Lung (tissue), 17 donors: ENCODE measurements at places on chromosomes 11 and 22.

DNA sequence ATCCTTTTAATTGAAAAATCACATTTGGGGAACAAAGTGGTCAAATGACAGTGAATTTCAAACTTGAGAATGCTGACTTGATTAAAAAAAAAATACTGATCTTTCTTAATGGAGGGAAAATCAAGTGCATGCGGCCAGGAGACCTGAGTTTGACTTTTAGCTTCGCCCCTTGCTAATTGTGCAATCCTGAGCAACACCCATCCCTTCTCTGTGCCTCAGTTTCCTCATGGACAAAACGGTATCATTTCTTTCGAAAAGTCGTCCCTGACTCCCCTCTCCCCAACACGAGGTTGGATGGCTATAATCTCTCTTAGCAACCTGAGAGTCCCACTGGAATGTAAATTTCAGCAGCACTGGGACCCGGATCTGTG is 959 bp upstream of the FJX1 start:
- DNase-seq, result no peak

DNA sequence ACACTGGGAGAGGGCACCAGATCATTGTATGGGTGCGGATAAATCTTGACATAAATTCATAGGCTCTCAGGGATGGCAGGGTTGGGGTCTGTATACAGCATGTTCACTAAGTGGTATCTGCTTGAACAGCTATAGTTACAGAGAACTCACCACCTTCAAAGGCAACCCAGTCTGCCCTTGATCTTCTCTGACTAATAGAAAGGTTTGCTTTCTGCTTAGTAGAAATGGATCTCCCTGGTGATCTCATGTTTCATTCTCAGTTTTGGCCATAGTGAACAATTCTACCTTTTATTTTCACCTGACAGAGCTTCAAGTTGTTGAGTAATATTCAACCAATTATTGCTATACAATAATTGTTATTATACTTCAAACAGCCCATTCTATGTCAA is 32.4 kb downstream of the CNTF start:
- DNase-seq, result no peak

- no peak for DNase-seq
Observed at GRCh38 chr22:40541300-40541699, 95.2 kb downstream of the MRTFA start.

- peak; percentile 94 for DNase-seq
Observed at GRCh38 chr11:76207642-76208401, 1.5 kb upstream of the WNT11 start.

- DNase-seq, result peak; percentile 7
Observed at GRCh38 chr11:134656861-134657540, 245.0 kb upstream of the B3GAT1 start.

GRCh38 chr11:33742249-33742851 is 6.1 kb upstream of the CD59 start:
- peak; percentile 59 for DNase-seq

- DNase-seq, result no peak
Observed at GRCh38 chr11:112836256-112836602, 125.0 kb upstream of the NCAM1 start.

GRCh38 chr11:8360086-8360828 is 96.6 kb upstream of the LMO1 start:
- DNase-seq, result no peak

DNA sequence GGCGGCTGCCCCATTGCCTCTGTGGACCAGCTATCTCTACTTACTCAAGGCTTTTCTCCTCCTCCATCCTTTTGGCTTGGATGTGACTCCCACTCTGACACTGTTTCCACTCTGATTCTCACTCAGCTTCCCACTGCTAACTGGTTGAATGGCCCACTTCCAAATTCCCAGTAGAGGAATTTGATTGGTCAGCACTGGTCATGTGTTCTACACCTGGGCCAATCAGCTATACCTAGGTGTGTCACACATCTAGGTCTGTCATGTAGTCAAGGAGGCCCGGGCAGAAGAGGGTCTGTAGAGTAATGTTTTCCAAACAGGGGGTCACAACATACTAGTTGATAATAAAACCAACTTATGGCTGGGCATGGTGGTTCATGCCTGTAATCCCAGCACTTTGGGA is 53.3 kb downstream of the TPBGL start:
- no peak for DNase-seq

DNA sequence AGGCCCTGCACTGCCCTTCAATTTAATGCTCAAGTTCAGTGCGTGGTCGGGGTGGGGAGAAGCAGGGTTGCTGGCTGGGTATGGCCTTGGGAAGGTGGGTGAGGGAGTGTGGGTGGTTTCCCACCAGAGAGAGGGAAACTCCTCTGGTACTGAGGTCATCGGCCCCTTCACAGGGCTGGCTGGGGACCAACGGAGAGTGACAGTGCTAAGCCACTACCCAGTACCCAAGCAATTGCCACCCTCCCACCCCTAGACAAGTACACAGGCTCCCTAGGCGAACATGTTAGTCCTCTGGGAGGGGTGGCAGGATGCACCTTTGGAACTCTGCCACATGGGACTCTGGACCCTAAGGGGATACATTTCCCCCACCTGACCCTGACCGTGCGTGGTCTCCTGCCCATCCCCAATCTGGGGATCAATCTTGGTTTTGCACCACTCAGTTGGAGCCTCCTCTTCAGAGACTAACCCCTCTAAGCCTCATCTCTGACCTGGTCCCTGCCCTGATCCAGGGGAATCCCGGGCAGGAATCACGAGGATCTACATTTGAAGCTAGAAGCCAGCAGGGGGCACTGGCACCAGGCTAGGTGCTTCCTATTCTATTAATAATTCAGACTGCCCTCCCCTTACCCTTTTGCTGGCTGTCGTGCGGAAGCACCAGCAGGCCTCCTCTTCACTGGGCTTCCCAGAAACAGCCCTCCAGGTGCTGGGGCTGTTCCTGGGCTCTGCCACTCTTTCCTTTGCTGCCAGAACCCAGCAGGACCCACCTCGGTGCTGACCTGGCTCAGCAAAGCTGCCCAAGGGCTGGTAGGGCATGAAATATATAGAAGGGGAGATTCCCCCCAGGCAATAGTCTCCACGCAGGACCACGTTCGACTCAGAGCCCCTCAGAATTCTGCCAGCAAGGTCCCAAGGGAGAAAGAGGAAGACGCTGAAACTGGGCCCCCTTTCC is 377.7 kb downstream of the TENM4 start:
- peak; percentile 24 for DNase-seq

DNA sequence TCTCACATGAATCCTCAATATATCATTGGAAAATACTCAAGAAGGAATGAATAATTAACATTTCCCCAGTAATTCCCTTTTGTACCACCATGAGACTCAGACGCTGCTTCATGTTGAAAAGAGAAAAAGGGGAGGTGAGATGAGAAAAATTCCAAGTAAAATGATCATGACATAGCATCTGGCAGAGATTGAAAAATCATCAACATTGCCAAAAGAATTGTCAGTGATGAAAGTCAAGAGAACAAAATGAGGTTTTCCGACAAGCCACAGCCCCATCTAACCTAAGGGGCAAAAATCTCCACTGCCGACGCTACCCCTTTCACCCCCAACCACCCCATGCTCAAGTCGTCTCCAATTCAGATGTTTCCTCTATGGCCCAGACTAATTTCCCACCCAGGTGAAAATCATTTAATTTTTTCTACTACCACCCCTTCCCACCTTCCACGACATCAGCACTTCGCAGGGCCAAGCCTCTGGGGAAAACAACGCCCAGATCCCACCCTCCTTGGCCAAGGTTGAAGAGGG is 1.2 kb downstream of the RAB6A start:
- DNase-seq, result peak; percentile 62

GRCh38 chr22:33717694-33718396 is 202.4 kb downstream of the LARGE1 start:
- DNase-seq, result no peak

DNA sequence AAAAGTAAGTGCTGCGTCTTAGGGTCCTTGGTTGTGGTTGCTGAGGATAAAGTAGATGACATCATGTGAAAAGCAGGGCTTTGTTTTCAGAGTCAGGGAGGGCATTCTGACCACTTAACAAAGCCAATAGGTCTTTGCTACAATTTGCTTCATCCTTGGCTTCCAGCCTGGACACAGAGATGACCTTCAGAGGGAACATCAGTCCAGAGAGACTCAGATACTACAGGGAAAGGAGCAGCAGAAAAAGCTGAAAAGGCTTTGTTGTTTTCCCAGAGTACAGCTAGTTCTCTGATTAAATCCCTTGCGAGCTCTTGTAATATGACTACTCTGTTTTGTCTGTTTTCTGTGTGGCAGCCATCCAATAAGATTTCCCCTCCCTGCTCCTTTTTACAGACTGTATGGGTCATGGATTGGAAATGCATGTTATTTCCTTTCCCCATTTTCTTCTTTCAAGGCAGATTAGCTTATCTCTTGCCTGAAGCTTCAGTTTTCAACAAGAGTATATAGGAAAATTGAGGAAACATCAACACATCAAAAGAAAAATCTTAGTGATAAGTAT is 31.9 kb downstream of the ATG13 start:
- peak; percentile 76 for DNase-seq

- DNase-seq, result peak; percentile 64
Observed at GRCh38 chr22:38080850-38081635, 2.9 kb downstream of the SLC16A8 start.
